ENCODE measurements at places on chromosomes 2 and 18.

DNA sequence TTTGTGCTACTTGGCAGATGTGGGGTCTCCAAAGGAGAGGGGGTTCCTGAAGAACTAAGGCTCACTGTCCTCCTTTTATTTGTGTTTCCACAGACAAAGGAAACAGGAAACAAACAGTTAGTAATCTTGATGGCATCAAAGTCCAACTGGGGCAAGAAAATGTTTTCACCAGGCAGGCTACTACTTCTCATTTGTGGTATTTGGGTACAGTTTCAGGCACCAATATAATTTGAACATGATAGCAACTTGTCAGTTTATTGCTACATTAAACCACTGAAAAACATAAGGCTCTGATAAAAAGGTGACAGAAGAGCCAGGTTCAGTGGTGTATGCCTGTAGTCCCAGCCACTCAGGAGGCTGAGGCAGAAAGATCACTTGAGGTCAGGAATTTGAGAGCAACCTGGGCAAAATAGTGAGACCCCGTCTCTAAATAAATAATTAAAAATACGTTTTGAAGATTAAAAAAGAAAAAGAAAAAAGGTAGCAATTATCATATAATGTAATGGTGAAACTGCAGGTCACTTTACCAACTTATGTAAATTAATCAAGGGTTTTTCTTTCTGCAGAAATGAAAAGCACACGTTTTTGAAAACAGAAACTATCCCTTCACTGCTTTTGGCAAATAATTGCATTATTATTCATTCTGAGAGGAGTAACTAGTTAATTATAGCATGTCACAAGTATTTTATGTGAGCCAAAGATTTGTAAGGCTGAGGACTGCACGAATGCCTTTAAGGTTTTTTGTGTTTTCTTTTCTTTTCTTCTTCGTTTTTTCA lies 157.5 kb upstream of the CAVIN2 start:
- DNase-seq = no peak

DNA sequence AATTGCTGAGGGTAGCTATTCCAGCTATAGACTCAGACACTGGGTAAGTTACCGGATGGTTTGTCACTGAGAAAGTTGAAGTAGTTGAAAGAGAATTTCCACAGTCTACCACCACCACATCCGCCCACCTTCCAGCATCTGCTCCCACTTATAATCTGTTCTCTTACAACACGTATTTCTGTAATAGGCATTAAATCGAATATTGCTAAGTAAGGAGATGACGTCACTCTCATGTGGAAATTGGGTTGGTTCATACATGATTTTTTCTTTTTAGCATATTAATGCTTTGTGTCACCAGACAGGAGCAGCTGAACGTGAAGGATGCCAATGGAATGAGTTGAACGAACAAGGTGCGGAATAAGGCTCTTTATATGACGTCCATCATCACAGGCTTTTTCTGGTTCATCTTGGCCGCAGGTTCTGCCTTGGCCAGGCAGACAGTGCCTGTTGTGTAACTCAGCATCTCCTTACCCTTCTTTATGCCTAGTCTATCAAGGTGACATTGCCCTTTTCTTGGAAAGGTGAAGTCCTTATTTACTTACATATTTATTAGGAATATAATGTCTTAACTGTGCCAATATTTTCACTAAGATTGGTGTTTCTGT lies 45.9 kb downstream of the THUMPD2 start:
- no peak for DNase-seq

GRCh38 chr2:159891917-159892730 lies 94.1 kb upstream of the CD302 start:
- no peak for DNase-seq

DNA sequence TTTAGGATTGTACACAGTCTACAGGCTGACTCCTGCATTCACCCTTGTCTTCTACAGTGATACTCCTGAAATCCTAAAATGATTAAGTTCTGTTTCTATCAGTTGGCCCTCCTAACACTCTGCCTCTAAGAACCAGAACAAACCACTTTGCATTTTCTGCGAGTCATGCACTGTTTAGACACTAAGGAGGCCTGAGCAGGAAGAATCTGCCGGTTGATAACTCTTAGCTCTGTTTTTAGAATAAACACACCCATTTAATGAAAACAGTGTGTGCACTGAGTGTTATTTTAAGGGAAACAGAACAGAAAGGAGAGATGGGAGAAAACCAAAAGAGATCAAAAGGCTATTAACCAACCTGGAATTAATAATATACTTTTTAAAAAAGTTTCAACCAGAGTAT lies 22.9 kb upstream of the SSB start:
- no peak for DNase-seq

- DNase-seq = no peak
Measured at GRCh38 chr2:348361-348916, 60.5 kb upstream of the ALKAL2 start.

DNA sequence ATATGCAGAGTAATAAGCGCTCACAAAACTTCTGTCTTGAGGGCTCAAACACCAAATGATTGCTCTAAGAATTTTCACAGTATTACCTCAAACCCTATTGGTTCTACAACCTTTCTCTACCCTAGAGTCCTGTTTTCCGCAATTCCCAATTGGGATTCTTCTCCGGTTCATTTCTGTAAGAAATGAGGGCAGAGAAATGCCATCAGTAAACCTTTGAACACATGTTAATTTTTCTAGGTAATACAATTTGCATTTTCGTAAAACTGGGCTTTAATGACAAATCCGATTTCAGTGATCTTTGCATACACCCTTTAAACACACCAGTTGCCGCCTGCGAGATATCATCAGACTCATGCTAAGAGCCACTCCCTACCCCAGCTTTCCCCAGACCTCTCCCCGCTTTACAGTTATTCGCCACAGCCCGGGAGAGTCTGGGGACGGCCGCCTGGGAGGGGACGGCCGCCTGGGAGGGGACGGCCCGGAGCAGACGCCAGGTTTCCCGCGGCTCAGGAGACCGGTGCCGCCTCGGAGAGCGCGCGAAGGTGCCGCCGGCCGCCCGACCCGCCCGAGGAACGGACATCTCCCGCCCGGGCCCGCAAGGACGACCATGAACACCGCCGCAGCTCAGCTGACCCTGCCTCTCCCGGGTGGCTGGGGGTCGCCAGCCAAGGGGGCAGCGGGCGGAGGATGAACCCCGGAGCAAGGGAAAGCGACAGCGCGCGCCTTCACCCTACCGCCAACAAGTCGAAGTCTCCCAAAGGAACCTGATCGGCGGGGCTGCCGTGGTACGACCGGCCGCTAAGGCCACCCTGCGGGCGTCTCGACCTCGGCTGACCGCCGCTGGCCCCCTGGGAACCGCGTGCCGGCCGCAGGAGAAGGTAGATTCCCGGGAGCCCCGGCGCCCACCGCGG lies 463 bp downstream of the SMC6 start:
- DNase-seq = peak; percentile 44

DNA sequence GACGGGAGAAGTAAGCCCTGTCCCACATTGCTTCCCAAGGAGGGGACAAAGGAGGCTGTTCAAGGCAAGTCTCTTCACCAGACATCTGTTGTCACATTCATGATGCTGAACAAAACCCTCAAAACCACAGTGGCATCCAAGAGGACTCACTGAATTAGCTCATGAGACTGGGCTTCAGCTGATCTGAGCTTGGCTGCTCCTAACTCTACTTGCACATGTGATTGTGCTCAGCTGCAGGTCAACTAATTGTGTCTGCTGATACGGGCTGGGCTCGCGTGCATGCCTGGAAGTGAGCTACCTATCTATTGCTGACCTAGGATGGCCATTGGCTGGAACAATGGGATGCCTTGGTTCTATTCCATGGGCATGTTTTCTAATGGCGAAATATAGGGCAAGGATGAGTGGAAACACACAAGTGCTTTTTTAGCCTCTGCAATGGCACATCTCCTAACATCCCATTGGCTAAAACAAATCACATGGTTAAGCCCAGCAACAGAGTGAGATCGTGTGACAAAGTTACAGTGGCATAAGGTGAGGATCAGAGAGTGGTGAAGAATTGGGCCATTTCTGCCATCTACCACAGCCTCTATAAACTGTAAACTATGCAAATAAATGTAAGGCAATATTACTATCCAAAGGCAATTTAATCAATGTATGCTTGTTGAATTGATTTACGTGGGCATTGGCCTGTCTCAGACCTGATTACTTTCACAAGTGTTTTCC lies 52.9 kb upstream of the CAPN13 start:
- no peak for DNase-seq

- DNase-seq = no peak
Measured at GRCh38 chr2:11837875-11838734, 91.7 kb downstream of the LPIN1 start.

GRCh38 chr18:39215920-39216319 lies 1650.3 kb upstream of the CELF4 start:
- no peak for DNase-seq

- DNase-seq = no peak
Measured at GRCh38 chr2:113672326-113672932, 45.4 kb downstream of the RABL2A start.

DNA sequence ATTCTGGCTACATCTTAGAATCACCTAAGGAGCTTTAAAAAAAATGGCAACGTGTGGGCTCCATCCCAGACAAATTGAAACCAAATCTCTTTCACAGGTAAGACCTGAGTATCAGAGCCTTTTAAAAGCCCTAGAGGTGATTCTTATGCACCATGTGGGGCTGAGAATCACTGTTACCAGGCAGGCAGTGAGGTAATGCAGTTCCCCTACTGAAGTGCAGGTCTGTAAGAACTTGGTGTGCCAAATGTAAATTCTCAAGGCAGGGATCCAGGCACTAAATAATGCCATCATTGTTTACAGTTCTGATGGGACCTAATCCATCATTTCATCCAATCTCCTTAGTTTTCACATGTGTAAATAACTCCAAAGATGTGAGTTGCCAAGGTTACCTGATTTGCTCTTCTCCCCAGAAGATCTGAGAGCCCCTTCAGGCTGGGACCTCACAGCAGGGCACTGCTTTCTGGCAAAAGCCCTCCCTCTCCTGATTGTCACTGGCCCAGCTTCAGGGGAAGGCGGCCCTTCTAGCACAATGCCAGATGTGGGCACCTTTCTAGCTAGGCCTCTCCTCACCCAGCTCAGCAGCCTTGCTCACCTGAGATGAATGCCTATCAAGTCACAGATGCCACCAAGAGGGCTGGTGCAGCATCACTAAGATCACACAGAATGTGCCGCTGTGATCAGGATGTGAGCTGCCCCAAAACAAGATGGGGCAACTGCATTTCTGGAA lies 73.6 kb upstream of the RGPD5 start:
- DNase-seq = peak; percentile 41

- no peak for DNase-seq
Measured at GRCh38 chr2:57044931-57045635, 861.3 kb downstream of the CCDC85A start.

DNA sequence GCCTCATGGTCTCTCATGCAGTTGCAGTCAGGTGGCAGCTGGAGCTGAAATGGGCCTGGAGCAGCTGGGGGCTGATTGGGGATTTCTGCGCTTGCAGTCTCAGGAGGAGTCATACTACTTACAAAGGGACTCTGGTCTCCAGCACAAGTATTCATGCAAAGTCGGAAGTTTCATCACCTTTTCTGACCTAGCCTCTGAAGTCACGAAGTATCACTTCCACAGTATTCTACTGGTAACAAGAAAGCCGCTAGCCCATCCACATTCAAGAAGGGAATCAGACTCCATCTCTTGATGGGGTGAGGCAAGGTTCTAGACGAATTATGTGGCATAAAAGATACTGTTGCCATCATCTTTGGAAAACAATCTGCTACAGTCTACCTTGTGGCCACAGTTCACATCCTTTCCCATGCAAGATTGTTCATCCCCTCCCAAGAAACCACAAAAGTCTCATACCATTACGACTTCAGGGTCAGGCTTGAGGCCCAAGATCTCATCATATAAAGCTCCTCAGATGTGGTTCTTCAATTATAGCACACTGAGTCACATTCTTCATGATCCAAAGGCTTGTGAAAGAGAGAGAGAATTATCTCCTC lies 95.3 kb downstream of the SMC6 start:
- DNase-seq = no peak

- DNase-seq = peak; percentile 54
Measured at GRCh38 chr2:136764452-136765255, 691 bp upstream of the THSD7B start.

DNA sequence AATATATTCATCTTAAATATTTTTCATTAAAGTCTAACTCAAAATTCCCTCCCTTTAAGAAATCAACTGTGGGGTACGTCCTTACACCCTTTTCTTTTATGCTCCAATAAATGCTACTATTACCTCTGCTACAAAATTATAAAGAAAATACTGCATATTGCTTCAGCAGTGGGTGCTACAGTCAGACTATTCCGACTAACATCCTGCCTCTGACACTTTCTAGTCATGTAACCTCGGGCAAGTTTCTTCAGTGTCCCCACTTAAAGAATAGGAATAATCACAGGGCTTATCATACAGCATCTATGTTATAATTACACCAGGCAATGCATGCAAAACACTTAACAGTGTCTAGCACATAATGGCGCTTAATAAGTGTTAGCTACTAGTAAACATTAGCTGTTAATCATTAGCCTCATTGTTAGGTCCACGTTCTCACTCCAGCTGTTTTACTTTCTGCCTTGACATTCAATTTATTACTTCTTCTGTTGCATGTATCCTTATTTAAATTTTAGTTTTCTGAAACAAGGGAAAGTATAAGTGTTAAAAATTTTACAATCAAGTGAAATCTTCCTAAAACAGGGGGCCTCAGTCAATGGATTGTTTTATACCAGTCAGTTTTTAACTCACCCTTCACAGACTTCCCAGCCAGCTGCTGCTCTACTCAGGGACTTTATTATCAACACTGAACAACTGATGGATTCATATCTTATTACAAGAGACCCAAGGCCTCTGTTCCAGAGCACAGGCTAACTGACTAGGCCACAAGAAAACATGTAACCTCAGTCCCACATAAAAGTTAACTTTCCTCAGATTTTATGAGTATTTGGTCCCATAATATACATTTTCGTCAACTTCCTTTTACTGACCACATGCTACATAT lies 54.0 kb downstream of the CLASP1 start:
- DNase-seq = no peak

GRCh38 chr2:53208815-53209214 lies 558.8 kb upstream of the CHAC2 start:
- no peak for DNase-seq

DNA sequence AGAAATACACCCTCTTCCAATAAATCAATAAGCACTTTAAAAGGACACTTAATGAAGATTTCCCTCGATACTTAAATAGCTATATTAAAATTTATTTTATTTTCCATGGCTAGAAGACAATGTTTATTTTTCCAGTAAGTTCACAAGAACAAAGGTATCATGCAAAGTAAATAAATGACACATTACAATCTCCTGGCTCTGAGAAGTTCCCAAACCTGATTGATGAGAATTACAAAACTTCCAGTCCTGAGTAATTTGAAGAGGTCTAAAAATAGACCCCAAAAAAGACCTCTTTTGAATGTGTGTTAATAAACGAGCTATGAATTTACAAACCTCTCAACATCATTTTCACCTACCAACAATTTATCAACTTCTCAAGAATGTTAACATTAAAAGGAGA lies 1.5 kb upstream of the PEX13 start:
- no peak for DNase-seq

- no peak for DNase-seq
Measured at GRCh38 chr18:27585602-27586173, 400.6 kb upstream of the CHST9 start.

- no peak for DNase-seq
Measured at GRCh38 chr18:2956056-2956455, 56.9 kb downstream of the LPIN2 start.

Data from ureter (tissue), 1 donor.